ENCODE measurements at places on chromosomes 1 and 21.

GRCh38 chr1:231591466-231591865 is 35.1 kb upstream of the DISC1 start:
- no peak for DNase-seq

DNA sequence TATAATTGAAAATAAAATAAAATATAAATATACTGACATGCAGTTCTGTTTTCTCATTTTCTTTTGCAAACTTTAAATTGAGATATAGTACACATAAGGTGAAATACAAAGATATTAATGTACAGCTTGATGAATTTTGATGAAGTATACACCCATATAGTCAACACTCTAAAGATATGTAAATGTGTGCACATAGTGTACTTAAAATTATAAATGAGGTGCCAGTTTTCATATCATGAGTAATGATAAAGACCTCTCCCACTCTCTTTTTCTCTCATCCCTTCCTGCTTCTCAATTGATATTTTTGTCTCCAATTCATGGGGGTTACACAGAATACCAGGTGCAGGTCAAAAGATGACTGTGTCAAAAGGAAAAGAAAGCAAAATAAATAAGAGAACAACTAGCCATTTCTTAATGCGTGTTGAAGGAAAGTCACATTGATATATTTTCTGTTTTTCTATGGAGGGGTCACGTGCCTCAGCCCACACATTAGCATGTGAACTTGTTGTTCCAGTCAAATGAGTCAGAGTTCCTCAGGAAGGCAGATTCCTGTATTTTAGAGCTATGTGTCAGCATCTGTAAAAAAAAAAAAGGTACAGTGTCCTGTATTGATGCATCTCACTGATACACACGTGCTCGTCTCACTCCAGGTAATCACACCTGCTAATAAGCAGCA is 64.3 kb upstream of the HOOK1 start:
- DNase-seq: no peak

- DNase-seq: no peak
Observed at GRCh38 chr1:238955934-238956333, 430.4 kb upstream of the CHRM3 start.

- no peak for DNase-seq
Observed at GRCh38 chr1:212215910-212216309, 69.3 kb upstream of the PPP2R5A start.

DNA sequence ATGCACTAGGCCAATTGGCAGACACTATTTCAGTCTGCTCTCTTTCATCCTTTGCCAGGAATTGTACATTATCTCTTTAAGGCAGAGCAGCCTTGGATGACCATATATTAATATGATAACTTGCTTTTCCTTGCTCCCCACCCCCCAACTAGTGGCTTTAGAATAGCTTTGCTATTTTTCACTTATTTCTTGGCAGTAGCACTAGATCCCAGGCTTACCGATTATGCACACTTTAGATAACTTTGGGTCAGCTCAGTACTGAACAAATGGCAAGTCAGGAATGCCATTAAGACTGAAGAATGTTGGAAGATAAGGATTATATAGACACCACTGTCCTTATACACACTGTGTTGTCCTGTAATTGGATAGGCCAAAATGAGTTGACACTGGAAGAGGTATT is 146.4 kb downstream of the FGGY start:
- DNase-seq: no peak

GRCh38 chr1:107141491-107142126 is 770 bp downstream of the NTNG1 start:
- no peak for DNase-seq

DNA sequence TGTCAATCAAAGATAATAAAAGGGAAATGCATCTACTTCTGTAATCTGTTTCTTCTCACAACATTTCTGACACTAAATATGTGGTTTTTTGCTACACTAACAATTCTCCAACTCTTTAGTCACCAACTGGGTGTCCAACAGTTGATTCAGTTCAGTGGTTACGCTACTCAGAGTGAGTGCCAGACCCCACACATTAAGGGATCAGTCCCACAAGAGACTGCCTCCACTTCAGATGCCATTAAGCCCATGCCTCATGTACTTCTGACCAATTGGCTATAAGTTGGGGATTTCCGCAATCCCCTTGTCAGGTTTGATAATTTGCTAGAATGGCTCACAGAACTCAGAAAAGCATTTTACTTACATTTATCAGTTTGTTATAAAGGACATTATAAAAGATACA is 28.4 kb downstream of the RNF2 start:
- DNase-seq: no peak

Measured in activated naive CD4-positive, alpha-beta T cell treated with anti-CD3 and anti-CD28 coated beads, Interleukin-2, amount 10 ng/mL, durations not matched to agents 7 days and 5 days (primary cell).